ENCODE measurements at places on chromosomes 4 and X. TPM values are rescaled to one million over a fixed set of nuclear protein-coding genes. Genes with fewer than 3 reads are reported as not detected.

BRS3 gene
- not detected for total RNA-seq

ABLIM2 gene
- total RNA-seq: 5.2 TPM

SYNPO2 gene
- total RNA-seq: 26.2 TPM

GRCh38 chrX:16843208-16843909 lies 26.8 kb downstream of the RBBP7 start:
- DNase-seq: no peak

DNA sequence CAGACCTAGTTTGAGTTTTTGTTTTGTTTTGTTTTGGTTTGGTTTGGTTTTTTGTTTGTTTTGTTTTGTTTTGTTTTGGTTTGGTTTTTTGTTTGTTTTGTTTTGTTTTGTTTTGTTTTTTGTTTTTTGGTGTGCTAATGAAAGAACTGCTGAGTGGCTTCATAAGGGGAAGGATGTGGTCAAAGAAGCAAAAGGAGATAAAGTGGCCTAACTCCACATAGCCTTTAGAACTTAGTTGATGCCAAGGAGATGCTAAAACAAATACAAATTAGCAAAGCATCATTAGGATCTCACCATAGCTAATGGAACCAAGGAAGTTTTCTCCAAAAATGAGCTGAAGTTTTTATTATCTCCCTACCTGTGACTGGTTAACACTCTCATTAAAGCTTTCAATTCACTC lies 44.6 kb upstream of the TMEM164 start:
- DNase-seq: no peak

GRCh38 chr4:132669786-132670185 lies 479.3 kb upstream of the PCDH10 start:
- DNase-seq: no peak

DNA sequence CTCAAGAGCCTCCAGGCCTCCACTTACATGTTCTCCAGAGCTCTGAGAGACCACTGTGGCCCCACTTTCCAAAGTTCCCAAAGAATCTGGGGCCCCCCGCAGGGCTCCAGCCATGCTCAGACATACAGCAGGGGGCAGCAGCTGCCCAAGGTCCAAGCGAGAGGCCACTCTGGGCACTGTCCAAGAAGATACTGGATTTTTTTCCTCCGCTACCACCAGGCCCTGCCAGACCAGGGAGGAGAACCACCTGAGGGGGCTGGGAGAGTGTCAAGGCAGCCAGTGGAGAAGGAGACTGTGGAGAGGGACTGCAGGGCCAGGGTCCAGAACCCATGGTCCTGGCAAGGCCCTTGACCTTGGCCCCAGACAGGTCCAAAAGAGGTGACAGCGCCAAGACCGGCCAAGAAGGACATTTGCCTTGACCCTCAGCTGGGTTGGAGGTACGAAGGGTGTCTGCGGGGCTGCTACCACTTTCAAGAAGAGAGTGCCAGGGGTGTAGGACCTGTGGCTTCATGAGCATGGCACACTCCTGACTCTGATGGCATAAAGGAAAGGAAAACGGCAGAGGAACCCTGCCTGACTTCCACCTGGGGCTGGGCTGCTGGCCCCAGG lies 5.3 kb downstream of the EMD start:
- DNase-seq: no peak

DNA sequence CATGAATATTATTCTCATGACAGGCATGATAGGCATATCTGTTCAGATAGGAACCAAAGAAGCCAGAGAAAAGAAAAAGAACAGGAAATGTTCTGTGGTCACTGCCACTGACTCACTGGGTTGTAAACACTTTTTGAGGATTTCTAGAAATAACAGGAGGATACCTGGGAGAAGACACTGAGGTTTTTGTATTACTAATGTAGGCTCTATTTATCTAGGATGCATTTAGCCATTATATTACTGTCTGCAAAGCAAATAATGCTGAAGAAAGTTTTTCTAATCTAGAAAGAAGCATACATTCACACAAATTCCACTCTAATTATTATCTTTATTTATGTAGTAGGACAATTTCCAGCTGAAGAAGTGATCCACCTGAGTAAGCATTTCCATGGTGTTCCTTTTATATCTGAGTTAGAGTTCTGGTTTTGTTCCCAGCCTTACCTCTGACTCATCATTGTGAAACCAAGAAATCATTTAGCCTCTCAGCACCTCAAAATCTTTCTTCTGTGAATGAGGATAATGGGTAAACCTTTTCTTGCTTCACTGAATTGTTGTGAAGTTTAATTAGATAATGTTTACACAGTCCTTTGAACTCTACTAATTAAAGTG lies 40.2 kb upstream of the EPGN start:
- no peak for DNase-seq

GRCh38 chr4:135164601-135165000 lies 963.0 kb upstream of the PABPC4L start:
- DNase-seq: no peak

DNA sequence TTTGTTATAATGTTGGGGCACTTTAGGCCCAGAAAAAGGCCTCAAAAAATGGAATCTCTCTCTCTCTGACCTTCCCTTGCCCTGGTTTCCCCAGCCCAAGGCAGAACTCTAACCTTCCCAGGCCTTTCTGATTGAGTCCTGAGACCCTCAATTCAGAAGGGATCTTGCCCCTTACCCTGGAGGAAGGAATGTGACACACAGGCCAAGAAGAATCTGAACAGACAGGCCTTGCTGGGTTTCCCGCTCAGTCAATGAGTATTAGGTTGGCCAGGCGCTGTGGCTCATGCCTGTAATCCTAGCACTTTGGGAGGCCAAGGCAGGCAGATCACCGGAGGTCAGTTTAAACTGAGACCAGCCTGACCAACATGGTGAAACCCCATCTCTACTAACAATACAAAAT lies 27.6 kb downstream of the ELOVL6 start:
- DNase-seq: no peak

DNA sequence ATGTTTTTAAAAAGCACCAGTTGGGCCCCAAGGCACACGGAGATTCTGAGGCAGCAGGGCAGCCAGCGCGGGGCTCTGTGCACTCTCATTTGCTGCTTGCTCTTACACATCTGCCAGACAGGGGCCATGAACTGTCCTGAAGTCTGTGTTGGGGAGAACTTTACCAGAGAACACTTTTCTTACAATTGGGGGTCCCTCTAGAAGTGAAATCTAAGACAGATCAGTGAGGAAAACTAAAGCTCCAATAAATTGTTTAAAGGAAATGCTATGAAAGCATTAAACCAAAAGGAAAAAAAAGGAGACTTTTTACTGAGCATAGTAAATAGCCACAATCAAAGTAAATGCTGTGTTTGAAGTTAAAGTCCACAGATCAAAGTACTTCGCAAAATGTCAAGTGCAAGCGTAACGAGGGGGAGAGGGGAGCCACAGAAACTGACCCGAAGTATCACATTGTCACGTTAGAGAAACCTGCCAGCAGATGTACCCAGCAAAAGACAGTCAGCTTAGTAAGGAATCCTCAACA lies 37.8 kb downstream of the SORBS2 start:
- DNase-seq: no peak
